ENCODE measurements at places on chromosomes 4 and X.

DNA sequence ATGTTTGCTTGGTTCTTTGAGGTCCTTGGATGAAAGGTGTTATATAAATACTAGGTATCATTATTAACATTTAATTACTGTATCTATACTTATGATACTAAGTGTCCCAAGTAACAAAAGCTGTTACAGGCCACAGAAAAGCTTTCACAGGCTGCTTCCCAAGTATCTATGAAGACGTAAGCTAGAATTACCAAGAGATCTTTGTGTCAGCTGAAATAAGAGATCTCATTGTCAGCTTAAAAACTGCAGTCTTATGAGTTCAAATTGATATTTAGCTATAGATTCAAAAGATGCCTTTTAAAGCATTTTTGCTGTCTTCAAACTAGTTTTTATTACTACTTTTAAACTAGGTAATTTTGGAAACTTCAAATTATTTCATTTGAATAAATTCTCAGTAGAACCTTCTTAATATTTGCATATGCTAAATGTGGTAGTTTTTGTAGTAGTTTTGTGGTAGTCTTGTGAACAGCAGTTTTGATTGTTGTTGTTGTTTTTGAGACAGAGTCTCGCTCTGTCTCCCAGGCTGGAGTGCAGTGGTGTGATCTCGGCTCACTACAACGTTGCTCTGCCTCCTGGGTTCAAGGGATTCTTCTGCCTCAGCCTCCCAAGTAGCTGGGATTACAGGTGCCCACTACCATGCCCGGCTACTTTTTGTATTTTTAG, 170.0 kb upstream of the RPL34 start:
- DNase-seq: no peak

DNA sequence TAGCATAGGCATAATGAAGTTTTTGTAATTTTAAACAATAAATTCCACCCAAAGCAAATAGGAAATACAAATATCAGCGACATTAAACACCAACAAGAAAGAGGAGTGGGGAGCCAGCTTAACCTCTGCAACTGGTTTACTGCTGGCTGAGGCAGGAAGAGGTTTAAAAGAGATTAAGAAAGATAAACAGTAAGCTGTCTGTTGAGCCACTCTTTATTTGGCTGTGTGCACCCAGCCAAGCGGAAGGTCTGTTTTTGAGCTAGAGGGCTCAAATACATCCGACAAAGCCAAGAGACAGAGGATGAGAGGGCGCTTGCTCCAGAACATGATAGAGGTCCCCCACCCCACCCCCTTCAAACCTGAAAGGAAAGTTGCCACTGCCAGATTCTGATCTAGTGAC, 191.4 kb downstream of the MGST2 start:
- no peak for DNase-seq

GRCh38 chrX:49230500-49231232, 2.5 kb downstream of the CACNA1F start:
- no peak for DNase-seq

DNA sequence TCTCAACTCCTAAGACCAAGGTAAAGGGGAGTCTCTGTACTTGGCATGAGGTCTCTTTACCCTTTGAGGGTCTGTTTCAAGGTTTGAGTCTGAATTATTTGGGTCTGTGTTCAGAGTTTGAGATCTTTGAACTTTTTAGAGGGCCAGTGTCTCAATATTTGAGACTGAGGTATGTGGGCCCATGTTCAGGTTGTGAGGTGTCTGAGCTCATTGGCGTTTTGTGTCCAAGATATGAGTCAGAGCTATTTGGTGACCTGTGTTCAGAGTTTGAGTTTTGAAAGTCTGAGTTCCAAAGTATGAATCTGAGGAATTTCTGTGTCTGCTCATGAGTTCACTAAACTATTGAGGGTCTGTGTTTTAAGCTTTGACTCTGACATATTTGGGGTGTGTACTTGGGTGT, 36.7 kb upstream of the PAGE4 start:
- no peak for DNase-seq

DNA sequence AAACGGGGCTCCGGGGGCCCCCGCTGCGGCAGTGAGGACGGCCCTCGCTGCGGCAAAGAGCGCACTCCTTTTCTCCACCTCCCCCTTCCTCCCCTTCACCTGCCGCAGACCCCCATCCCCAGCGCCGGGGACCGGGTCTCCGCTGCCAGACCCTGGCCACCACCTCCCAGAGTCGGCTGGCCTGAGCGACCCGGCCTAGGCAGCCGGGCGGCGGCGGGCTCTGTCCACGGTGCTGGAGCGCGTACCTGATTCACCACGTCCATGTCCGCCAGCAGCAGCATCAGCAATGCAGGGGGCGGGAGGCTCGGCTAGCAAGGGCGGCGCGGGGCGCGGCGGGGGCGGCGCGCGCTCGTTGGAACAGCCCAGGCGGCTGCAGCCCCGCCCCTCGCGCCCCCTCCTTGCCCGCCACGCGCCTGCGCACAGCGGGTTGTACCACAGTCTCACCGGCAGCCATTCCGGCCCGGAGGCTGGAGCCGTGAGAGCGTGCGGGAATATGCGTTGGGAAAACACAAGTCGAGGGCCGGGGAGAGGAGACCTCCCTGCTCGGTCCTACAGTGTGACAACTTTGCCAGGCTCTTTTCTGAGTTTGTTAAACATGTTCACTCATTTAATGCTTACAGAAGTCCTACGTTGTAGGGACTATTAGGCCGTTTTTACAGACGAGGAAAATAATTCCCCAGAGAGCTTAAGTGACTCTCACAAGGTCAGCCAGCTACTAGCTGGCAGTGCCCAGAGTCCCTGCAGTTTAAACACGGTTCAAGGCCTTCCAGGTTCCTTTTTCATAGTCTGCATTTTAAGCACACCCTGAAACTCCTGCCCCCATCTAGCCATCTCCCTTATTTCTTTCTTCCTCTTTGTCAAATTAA, at the start of gene SYP:
Gene SYP, minus strand, starts transcription at position 288 of the 866 bp plus-strand sequence. Its CDS starts 7 bp downstream, at position 281.
- DNase-seq: peak; percentile 91

GRCh38 chr4:19266566-19266965, 985.1 kb upstream of the SLIT2 start:
- no peak for DNase-seq

- DNase-seq: no peak
Measured at GRCh38 chrX:33205321-33205720, 6.0 kb downstream of the DMD start.

- DNase-seq: no peak
Measured at GRCh38 chr4:3699261-3699660, 66.9 kb upstream of the ADRA2C start.

GRCh38 chr4:87835743-87836142, 3.0 kb downstream of the MEPE start:
- DNase-seq: no peak

DNA sequence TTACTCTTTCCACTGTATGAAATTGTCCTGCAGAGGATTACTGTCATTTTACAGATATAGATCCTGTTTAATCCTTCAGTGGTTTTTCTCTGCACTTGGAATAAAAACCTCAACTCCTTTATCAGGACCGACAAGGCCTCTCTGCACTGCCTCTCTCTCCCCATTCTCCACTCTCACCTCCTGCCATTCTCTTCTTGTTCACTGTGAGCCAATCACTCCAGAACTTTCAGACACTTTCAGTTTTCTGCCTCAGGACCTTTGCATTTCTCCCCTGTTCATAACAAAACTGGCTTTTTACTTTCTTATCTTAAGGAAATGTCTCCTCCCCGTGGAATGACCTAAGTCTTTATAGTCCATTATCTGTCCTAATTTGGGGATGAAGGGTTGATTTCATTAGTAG, 137.3 kb downstream of the ELOVL6 start:
- no peak for DNase-seq

- DNase-seq: peak; percentile 88
Measured at GRCh38 chr4:57083090-57083489, 27.1 kb downstream of the IGFBP7 start.

- no peak for DNase-seq
Measured at GRCh38 chr4:8000721-8001491, 61.2 kb upstream of the AFAP1 start.

DNA sequence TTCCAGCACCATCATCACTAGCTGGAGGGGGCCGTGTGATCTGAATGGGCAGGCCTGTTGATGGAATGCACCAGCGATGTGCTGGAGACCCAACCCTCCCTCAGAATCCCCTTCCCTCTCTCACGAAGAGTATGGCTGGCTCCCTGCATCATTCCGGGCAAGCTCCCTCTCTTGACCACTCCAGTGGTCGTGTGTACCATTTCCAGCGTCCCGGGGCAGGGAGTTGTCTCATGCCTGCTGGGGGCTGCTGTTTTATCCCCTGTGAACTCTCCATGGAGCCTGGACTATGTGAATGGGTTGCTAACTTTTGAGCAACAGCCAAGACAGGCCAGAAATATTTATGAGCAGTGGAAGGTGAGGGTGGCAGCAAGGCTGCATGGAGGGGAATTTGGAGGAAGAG, 8.1 kb downstream of the CSAG1 start:
- no peak for DNase-seq

All from cardiac fibroblast (primary cell).